ENCODE measurements at places on chromosomes 3 and 15.

GRCh38 chr15:39400821-39401550 is 179.9 kb upstream of the THBS1 start:
- no peak for DNase-seq

- DNase-seq: no peak
Measured at GRCh38 chr3:132064114-132064513, 29.3 kb upstream of the CPNE4 start.

DNA sequence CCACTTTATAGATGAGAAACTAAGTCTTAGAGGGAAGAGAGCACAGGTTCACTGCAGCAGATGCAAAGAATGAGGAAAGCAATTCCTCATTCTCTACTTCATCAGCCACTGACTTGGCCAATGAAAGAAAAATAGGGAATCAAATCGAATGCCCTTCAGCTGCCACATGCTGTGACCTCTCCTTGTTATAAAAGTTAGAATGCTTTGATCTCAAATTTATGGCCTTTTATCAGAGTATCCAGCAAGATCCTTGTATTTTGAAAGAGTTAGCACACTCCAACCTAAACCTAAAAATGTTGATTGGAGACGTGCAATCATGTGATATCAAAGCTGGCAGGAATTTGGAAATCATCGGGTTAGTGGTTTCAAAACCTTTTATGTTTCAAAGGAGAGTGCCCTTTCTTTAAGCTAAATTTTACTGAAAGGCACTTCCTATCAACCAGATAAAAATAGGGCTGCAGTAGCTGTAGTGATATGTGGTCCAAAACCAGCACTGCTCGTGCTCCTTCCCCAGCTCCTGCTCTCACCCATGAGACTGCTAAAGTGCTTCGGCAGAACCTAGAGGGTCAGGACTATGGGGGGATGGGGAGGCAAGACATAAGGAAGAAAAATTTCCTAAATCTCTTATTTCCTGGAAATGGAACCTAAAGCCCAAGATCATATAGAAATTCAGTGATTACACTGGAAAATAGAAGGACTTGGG is 617.0 kb downstream of the PYDC2 start:
- no peak for DNase-seq

GRCh38 chr3:124143047-124143446 is 151.1 kb upstream of the ROPN1 start:
- DNase-seq: no peak

GRCh38 chr3:195286115-195286872 is 15.3 kb upstream of the XXYLT1 start:
- DNase-seq: no peak
